MM.1S (cell line): ENCODE measurements at places on chromosomes 12 and 14.
A peak's percentile ranks its signal among the peaks of the same experiment; 100 is the strongest.

- no peak for DNase-seq
Observed at GRCh38 chr14:63594455-63595372, 47.0 kb downstream of the WDR89 start.

DNA sequence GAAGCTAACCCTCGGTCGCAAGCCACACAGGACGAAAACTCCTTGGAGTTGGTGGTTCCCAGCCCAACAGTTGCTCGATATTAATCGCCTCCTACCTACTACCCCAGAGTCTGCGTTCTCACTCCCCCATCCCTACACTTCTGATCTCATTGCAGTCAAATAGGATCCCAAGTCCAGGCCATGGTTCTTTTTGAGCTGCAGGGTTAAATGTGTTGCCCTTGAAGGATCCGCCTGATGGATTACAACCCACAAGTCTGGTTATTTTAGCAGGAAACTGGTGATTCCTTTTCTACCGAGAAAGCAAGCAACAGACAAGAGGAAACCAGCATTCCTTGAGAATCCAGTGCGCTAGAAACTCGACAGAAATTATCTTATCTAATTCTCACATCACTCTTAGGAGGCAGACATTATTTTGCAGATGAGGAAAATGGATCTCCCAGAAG, 785 bp upstream of the NIN start:
- DNase-seq = no peak

- DNase-seq = no peak
Observed at GRCh38 chr14:61080591-61081010, 99.6 kb downstream of the SLC38A6 start.

DNA sequence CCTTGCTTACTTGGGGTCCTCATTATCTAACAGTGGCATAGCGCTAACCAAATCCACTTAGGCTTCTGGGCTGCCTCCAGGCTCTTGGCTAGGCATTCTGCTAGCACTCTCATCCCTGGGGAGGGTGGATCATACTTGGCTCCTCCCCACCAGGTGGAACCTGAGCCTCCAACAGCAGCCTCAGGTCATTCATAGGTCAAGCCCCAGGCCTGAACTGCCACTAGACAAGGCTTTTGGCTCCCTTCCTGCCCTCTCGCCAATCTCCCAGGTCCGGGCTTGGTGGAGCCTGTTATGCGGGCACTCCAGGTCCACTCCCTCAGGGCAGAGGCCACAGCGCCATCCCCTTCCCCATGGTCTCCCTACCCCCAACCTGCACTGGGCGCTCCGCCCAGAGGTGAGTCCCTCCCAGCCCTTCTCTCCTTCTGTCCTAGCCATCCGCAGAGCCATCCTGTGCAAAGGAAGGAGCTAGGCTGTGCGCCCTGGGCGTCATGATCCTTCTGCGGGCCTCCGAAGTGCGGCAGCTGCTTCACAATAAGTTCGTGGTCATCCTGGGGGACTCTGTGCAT, 154.9 kb upstream of the AMIGO2 start:
- DNase-seq = no peak

DNA sequence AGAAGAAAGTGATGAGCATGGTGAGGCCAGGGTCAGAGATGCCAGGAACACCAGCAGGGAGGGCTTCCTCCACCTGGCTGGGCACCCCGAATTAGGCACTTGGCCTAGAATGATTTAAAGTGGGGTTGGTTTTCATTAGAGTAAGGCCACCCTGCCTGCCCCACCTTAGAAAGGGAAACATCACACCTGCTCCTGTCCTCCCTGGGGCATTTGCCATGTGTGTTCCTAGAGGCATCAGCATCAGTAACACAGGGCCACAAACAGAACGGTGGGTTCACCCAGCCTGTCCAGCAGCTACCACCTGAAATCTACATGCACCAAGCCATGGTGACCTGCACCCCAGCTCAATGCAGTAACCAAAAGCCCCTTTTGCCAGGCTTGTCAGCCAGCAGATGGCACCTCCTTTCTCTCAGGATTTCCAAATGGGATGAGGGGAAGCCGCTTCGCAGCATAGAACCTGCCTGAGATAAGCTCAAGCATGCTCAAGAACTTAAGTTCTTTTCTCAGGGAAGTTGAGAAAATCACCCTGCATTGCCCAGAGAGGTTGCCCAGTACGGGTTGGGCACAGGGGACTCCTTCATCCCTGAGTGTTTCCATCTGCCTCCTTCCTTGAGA, 338.8 kb downstream of the DPF3 start:
- DNase-seq = no peak

DNA sequence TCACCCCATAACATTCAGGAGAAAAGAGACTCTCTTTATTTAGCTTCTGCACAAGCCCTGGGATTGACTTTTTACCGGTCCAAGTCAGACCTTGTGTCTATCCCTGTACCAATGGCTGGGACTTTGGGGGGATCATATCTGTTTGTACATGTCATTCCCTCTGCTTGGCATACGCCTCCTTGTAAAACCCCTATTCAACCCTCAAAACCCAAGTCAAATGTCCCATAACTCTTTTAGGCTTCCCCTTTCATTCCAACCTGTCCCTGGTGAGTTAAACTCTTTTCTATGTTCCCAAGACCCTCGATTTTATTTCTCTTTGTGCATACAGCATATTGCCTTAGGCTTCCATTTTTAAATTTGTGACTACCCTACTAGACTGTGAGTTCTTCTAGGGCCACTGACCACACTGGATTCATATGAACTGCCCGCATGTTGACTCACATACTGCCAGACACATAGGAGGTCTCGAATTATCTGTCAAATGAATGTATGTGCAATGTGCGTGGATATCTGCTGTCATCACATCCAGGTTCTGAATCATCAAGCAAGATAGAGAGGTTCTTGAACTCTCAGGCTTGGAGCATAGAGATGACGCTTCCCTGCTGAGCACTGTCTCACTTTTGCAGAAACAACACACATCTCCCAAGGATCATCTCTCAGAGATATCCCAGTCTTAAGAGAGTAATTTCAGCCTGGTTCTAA, 548.6 kb upstream of the TBX3 start:
- DNase-seq = no peak

DNA sequence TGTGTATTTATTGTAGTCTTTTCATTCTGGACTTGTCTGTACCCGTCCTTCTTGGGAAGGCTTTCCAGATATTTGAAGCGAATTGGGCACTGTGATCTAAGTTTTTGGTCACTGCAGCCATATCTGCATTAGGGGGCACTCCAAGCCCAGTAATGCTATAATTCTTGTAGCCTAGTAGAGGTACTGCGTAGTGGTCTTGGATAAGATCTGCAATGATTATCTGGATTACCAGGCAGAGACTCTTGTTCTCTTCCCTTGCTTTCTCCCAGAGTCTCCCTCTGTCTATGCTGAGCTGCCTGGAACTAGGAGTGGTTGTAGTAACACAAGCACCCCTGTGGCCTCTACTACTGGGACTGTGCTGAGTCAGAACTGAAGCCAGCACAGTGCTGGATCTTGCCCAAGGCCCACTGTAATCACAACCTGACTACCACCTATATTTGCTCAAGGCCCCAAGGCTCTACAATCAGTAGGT, 30.0 kb downstream of the SLC38A2 start:
- DNase-seq = no peak

DNA sequence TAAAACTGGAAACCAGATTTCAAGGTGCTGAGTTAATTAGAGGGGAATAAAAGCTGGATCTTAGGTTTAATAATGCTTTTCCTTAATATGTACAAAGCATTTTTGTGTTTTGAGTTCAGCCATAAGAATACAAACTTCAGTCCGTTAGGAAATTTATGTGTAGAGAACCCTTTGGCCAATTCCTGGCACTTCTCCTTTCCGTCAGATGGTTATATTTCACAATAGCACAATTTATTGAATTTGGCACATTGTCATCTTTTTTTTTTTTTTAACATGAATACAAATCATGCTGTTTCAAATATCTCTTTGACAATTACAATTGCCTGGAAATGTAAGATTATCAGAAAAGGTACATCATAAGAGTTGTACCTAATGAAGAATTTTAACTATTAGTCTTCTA, 56.2 kb upstream of the DDHD1 start:
- no peak for DNase-seq

DNA sequence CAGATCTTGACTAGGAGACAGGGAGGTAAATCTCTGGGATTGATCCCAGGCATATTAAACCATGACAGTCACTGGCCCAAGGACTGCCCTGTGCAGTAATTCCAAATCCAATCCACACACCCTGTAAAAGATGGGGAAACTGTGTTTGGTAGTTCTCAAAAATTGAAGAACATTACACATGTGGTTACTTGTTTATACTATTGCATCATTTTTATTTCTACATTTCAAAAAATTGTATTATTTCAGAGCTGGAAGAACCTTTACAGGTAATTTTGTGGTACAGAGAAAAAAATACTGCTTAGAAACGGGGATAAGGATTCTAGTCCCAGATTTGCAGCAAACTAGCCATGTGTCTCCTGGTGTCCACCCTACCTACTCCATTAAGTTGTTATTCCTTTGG, 400.5 kb downstream of the LRIG3 start:
- DNase-seq = no peak

DNA sequence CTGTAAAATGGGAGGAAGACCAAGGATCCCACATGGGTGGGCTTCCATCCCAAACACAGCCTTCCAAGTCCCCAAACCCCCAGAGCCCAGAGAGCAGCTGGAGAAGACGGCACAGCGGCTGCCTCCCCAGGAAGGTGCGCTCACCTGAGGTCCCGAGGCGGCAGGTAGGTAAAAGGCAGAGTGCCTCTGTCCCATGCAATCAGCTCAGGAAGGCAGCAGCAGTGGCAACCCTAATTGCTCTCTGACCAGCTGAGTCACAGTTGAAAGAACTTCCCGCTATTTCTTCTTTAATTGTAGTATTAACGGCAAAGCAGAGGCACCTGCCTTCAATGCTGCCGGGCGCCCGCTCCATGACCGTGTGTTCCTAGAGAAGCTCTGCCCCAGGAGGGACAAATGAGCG, 91.1 kb upstream of the BCL11B start:
- no peak for DNase-seq

- DNase-seq = no peak
Observed at GRCh38 chr12:47614521-47614920, 91.3 kb downstream of the RPAP3 start.

- no peak for DNase-seq
Observed at GRCh38 chr14:36005670-36006069, 170.9 kb downstream of the PTCSC3 start.

GRCh38 chr12:45355730-45356129, 139.8 kb downstream of the ANO6 start:
- DNase-seq = no peak

DNA sequence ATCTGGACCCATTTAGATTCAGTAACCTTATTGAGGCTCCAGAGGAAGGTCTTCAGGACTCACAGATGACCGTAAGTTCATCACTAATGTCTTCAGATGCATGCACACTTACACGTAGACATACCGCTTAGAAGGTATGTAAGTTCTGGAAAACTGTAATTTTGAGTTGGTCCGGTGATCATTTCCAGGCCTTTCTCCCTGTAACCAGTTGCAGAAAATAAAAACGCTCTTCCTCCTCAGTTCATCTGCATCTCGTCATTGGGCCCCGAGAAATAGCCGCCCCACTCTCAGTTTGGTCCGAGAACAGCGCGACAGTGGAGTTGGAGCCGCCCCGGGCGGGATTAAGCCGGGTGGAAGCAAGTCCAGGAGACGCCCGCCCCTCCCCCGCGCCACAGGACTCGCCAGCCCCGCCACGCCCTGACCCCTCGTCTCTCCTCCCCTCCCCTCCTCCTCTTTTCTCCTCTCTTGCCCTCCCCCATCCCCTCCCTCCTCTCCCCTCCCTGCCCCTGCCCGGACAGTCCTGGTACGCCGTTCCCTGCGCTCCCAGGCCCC, 83.7 kb downstream of the TNFAIP2 start:
- DNase-seq = no peak

- DNase-seq = no peak
Observed at GRCh38 chr12:132263061-132263360, 66.4 kb downstream of the GALNT9 start.

DNA sequence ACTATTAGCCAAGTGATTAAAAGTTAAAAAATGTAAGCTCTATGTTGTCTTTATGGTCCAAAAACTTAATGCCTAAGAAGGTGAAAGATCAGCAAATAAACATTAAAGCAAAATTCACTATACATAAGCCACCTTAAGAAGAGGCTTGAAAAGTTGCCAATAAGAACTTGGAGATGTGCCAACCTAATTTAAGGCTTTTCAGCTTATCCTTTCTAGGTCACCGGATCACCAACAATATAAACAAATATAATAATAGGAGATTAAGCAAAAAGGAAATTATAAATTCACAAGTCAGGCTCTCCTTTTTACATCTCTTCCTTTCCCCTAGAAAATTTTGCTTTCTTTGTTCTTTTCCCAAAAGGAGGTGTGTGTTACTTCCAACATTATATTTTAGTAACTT, 30.9 kb downstream of the SLC2A3 start:
- no peak for DNase-seq

- no peak for DNase-seq
Observed at GRCh38 chr14:99378782-99379214, 101.9 kb downstream of the SETD3 start.

- peak; percentile 24 for DNase-seq
Observed at GRCh38 chr12:40127408-40127807, 21.5 kb upstream of the SLC2A13 start.

GRCh38 chr14:34911209-34912150, 36.3 kb upstream of the BAZ1A start:
- no peak for DNase-seq

GRCh38 chr12:45580356-45580969, 149.0 kb upstream of the ARID2 start:
- no peak for DNase-seq
